ENCODE measurements at places on chromosomes 4 and X.

GRCh38 chrX:118216087-118216486 is 99.5 kb upstream of the KLHL13 start:
- no peak for DNase-seq

DNA sequence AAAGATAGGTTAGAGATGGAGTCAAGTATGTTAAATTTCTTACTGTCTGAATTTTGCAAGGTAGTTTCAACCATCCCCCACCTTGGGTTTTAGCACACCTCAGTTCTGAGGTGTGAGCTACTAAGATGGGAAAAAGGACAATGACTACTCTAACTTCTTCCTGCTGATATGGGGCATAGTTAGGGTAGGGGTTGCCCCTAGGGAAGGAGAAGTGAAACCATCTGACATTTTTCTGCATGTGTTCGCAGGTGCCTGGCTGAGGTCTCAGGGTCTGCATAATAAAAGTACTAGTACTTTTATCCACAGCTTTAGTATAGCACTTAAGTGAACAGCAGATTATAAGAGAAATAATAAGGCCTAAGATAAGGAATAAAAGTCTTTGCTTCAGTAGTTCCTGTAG is 129.5 kb upstream of the CYSLTR1 start:
- DNase-seq = no peak

DNA sequence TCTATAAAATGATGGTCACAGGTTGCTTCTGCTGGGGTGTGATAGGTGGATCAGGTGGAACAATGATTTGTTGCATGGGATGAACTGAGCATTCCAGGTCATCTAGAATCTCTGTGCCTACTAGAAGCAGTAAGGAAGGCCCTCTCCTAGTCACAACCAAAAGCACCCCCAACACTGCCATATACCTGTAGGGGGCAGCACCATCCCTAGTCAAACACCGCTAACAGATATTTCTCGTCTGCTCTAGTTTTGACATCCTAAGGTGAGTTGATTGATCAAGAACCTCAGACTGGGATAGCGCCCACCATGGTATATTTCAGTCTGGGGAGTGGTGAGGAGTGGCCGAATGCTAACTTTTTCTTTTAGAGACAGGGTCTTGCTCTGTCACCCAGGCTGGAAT is 160.2 kb downstream of the NHS start:
- no peak for DNase-seq

GRCh38 chr4:48968814-48969213 is 17.3 kb upstream of the CWH43 start:
- no peak for DNase-seq

DNA sequence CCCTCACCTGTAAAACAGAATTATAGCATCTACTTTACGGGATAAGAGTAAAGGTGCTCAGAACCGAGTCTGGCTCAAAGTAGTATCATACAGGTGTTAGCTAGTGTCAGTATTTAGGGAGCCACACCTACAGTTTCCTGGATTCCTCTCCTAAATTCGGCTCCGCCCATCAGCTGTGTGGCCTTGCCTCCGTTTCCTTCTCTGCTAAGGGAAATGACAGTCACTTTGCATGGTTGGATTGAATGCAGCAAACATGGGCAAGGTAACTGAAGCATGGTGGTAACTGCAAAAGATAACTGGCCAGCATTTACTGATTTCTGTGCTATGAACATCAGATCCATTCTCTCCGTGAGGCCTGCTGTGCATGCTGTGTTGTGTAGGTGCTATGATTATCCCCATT is 2.8 kb downstream of the PPP1R3F start:
- DNase-seq = no peak

DNA sequence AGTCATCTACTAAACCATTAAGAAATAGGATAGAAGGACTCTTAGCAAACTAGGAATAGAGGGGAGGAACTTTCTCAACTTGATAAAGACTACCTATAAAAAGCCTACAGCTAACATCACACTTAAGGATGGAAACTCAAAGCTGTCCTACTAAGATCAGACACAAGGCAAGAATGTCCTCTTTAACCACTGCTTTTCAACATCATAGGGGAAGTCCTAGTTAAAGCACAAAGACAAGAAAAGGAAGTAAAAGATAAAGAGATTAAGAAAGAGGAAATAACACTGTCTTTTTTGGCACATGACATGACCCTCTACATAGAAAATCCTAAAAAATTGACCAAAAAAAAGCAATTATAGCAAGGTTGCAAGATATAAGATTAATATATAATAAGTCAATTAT is 136.6 kb downstream of the FBXW7 start:
- DNase-seq = no peak

- DNase-seq = no peak
These were observed 38.6 kb downstream of the MFAP3L start for GRCh38 chr4:169987327-169988228.

DNA sequence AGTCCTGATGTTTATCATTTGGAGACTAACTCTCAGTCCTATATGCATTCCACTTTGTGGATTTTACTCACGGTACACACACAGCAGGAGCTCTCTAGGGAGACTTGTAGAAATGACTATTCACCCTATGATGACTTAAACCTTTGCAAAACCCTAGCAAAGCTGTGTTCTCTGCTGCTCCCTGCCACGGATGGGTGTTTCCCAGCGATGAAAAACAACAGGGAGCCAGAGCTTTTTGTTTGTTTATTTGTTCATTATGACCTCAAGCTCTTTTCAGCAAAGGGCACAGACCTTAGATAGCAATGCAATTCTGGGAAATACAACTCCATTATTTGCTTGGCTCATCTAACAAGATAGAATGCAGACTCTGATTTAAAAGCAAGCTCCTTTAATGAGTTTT is 156.6 kb downstream of the GRIA3 start:
- DNase-seq = no peak

GRCh38 chr4:66852843-66853242 is 692.5 kb downstream of the CENPC start:
- DNase-seq = no peak

DNA sequence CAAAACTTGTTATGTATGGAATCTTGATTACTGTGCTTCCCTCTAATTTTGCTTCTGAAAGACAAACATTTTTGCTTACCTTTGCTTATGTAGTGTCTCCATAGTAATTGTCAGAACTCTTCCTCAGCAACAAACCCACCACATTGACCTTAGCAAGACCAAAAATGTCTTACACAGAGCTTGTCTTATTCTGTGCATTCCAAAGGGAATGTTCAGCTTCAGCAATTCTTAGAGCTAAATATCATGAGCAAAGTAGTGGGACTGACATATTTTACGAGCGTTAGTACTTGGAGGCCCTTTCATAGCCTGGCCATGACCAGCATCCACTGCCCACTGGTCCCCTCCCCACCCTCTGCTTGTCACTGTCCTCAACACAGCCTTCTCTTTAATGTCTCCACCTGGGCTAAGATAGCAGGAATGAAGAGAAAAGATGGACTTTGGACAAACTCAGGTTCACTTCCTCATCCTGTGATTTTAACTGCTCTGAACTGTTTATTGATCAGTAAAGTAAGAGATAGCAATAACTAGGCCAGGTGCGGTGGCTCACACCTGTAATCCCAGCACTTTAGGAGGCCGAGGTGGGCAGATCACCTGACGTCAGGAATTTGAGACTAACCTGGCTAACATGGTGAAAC is 15.5 kb upstream of the SH3D19 start:
- no peak for DNase-seq

- DNase-seq = no peak
These were observed 233.6 kb upstream of the DIPK2B start for GRCh38 chrX:45434231-45434630.

GRCh38 chr4:56760183-56760582 is 61.3 kb downstream of the SPINK2 start:
- DNase-seq = no peak

- DNase-seq = no peak
These were observed 17.0 kb upstream of the AP1AR start for GRCh38 chr4:112214390-112215264.

- no peak for DNase-seq
These were observed 81.7 kb downstream of the HS6ST2 start for GRCh38 chrX:132876523-132877338.

- no peak for DNase-seq
These were observed 192.7 kb downstream of the SPRY1 start for GRCh38 chr4:123589301-123589700.

DNA sequence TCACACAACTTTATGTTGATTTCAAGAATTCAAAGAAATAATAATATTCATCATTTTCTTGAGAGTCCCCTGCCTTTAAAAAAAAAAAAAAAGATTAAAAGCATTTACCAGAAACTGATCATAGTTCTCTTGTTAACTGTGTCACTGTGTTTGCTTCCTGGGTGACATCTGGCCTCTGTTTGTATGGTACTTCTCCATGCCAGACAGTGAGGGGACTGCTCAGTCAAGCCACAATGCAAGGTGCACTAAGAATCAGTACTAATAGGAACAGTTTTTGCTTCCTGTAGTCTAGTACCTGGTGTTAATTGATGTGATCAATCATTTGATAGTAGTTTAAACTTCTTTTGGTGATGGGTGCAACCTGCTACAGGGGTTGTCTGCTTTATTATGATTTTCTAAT is 77.5 kb downstream of the PHOX2B start:
- DNase-seq = no peak

DNA sequence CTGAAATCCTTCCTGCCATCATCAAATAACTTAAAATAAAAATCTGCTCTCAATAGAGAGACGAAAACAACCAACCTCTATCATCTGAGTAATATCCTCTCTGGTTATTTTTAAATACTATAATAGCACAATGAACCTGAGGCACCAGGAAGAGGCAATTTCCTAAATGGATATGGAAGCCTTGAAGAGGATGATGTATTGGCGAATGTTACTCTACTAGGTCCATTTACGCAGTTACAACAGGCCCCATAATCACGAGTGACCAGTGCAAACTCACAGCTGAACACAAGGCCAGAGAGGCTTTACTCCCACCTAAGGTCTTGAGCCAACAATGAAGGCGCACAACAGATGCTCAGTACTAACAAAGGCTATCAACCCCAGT is 678.8 kb upstream of the NR3C2 start:
- DNase-seq = no peak

DNA sequence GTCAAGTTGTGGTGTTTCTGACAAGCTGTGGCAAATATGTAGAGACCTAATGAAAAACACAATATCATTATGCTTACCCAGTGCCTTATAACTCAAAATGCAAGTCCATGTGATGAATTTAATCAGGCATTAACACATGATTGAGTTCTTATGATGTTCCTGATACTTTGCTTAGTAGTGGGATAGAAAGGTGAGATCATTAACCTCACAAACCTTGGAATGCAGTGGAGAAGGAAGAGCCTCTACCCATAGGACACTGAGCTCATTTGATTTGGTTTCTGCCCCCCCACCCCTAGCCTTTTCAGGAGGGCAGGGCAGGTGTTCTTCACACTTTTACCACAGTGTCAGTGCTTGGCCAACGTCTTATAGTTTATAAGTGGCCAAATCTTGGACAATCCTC is 683.6 kb upstream of the CPEB2 start:
- DNase-seq = no peak

- no peak for DNase-seq
These were observed 79.0 kb downstream of the SOX3 start for GRCh38 chrX:140425712-140426395.

- DNase-seq = no peak
These were observed 42.9 kb downstream of the SMAD1 start for GRCh38 chr4:145524552-145524951.

GRCh38 chrX:116278826-116279225 is 108.3 kb downstream of the AGTR2 start:
- DNase-seq = no peak

DNA sequence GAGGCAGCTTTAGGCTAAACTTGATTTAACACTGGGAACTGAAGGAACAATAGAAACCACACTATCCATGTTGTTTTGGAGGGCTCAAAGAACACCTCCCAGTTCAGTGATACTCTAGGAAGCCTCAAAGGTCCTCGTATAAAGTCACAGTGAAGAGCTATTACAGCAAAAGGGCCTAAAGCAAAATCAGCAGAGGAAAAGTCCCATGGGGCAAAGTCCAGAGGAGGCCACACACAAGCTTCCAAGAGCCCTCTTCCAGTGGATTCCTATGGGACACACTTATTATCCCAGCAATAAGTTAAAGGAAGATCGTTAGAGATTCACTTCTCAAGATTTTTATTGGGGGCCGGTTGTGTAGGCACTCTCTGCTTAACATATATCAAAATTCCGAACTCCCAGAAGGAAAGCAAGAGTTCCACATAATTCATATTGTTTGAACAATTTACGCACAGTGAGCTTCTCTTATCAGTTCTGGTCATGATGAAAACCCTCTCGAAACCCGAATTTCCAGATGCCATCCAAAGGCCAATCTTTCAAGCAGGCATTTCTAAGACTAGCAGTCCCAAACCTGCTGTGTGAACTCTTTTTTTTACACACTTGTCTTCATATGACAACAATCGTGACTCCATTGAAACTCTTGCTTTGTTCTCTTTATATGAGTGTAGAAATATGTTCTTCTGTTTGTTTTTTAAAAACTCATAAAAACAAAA is 53.7 kb downstream of the ANXA5 start:
- DNase-seq = no peak

- no peak for DNase-seq
These were observed 51.5 kb downstream of the HMGB2 start for GRCh38 chr4:173282626-173283025.

DNA sequence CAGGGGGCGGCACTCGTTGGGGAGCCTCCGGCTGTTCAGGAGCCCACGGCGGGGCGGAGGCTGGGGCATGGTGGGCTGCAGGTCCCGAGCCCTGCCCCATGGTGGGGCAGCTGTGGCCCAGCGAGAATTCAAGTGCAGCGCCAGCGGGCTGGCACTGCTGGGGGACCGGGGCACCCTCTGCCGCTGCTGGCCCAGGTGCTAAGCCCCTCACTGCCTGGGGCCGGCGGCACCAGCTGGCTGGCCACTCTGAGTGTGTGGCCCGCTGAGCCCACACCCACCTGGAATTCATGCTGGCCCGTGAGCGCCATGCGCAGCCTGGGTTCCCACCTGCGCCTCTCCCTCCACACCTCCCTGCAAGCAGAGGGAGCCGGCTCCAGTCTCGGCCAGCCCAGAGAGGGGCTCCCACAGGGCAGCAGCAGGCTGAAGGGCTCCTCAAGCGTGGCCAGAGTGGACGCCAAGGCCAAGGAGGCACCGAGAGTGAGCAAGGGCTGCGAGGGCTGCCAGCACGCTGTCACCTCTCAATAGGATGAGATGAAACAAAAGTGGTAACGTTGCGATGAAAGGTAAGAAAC is 464.9 kb downstream of the PCDH7 start:
- DNase-seq = no peak

- DNase-seq = no peak
These were observed 168.9 kb upstream of the ATOH1 start for GRCh38 chr4:93659629-93660028.

DNA sequence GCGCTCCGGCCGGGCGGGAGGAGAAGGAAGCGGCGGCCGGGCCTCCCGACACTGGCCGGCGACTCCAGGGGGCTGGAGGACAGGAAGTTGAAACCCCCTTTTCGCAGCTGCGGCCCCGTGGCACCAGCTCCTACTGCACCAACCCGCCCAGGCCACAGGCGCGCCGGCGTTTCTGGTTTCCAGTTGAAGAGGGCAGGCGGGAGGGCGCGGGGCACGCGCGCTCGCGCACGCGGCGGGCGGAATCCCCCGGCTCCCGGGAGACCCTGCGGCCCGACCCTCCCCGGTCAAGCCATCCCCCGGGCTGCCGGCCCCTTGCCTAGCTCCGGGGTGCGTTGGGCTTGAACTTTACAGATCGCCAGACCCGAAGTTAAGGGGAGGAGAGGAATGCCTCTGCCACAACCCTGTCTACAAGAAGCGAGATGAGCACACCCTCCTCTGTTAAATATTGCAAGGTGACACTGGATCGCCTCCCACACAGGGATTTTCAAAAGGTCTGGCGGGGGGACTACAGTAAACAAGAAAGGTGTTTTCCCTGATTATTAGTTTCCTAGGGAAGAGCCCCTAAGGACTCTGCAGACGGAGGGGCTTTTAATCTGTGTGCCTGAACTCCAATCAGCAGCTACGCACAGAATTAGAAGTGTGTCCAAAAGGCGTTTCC is 1.4 kb downstream of the ELOVL6 start:
- DNase-seq = peak; percentile 23

GRCh38 chr4:180333162-180333561 is 1910.0 kb upstream of the TENM3 start:
- no peak for DNase-seq
